ENCODE measurements at places on chromosomes 7 and 10.

GRCh38 chr7:133061357-133061756 lies 20.5 kb downstream of the CHCHD3 start:
- DNase-seq = no peak
- H3K36me3 ChIP-seq = peaks cover 23% of the 10 kb centered on the region
- no peak overlapping the region for H3K4me3 ChIP-seq
- no peak overlapping the region for H3K27ac ChIP-seq
- H3K27me3 ChIP-seq = no peaks in the 10 kb centered on the region
- H3K4me1 ChIP-seq = peaks cover 28% of the 10 kb centered on the region

- no peaks in the 10 kb centered on the region for H3K36me3 ChIP-seq
- H3K27me3 ChIP-seq = no peaks in the 10 kb centered on the region
- H3K4me3 ChIP-seq = no peak overlapping the region
- no peak overlapping the region for H3K27ac ChIP-seq
- H3K4me1 ChIP-seq = no peaks in the 10 kb centered on the region
- DNase-seq = no peak
These were observed 327.2 kb downstream of the GALNT17 start for GRCh38 chr7:71459132-71459531.

- DNase-seq = no peak
- H3K27me3 ChIP-seq = no peaks in the 10 kb centered on the region
- H3K4me3 ChIP-seq = peak overlapping the region; percentile 11
- no peak overlapping the region for H3K27ac ChIP-seq
- peaks cover 10% of the 10 kb centered on the region for H3K4me1 ChIP-seq
These were observed 159.9 kb downstream of the MGMT start for GRCh38 chr10:129626796-129627435.

DNA sequence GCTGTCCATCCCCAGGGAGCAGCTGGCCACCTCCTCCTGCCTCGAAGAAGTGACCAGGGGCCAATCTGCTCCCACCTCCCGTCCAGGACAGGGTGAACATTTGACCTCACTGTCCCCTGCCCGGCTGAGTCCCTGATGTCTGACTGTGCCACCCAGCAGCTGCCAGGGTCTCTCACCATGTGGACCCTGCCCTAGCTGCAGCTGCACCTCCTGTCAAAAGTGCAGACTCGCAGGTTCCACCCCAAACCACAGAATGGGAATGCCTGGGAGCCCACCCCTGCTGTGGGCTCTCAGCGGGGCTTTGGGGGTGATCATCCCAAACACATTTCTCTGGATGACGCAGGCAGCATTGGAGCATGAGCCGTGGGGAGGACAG lies 86.1 kb downstream of the RGS10 start:
- H3K4me1 ChIP-seq = peaks cover 37% of the 10 kb centered on the region
- no peak overlapping the region for H3K4me3 ChIP-seq
- peaks cover 31% of the 10 kb centered on the region for H3K36me3 ChIP-seq

GRCh38 chr7:98289333-98289875 lies 7.9 kb downstream of the BRI3 start:
- no peak overlapping the region for H3K27ac ChIP-seq
- no peak for DNase-seq
- H3K4me3 ChIP-seq = no peak overlapping the region
- peaks cover 17% of the 10 kb centered on the region for H3K36me3 ChIP-seq
- H3K27me3 ChIP-seq = no peaks in the 10 kb centered on the region
- H3K4me1 ChIP-seq = peaks cover 9% of the 10 kb centered on the region

DNA sequence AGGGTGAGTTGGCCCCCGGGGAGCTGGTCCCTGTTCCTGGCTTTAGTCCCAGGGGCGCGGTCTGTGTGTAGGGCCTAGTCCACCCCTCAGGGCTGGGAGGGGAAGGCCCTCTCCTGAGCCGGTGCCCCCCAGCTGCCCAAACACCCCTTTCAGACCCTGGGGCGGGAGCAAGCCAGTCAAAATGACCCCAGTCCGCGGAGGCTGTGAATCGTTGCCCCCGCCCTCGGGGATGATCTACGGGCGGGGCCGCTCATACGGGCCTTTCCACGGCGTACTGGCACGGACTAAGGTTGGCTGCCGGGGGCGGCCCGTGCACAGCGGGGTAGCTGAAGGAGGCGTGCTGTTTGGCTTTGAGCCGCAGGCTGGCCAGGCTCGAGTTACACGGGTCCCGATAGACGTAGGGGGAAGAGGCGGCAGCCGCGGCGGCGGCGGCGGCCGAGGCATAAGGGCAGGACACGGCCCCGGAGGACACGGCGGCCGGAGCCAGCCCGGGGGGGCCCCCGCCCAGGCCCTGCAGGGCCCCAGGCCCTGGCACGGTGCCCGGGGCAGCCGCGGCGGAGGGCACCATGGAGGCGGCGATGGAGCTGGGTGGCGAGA lies 4.3 kb downstream of the ELOVL3 start:
- H3K4me3 ChIP-seq = peak overlapping the region; percentile 86
- peaks cover 90% of the 10 kb centered on the region for H3K27me3 ChIP-seq
- H3K4me1 ChIP-seq = peaks cover 43% of the 10 kb centered on the region
- peak; percentile 21 for DNase-seq

DNA sequence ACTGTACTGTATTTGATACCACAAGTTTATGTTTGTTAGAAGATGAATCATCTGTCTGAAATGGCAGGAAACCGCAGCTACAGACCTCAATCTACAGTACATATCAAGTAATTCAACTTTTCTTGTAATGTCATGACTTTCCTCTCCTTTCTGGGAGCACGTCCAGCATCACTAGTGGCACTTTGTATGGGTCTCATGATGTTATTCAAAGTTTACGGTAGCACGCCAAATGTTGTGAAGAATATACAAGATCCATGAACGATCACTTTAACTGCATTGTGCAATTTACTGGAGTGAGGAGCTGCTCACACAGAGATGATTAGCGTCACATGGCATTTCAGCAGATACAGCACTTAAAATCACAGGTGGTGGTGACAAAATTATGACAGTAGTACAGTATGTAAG lies 257.8 kb upstream of the GNAI1 start:
- H3K4me3 ChIP-seq = no peak overlapping the region
- no peaks in the 10 kb centered on the region for H3K4me1 ChIP-seq
- no peak for DNase-seq
- no peaks in the 10 kb centered on the region for H3K27me3 ChIP-seq
- H3K27ac ChIP-seq = no peak overlapping the region

Data from stimulated activated naive B cell treated with anti-CD40 and anti-IgM and Interleukin-4, amounts not matched to agents 10 μg/mL and 1 μg/mL and 100 μg/mL, for 72 hours (primary cell).